ENCODE measurements at places on chromosomes 13 and 19.

GRCh38 chr13:25329706-25330105, 28.3 kb downstream of the NUP58 start:
- DNase-seq, result no peak

- no peak for DNase-seq
These were observed 13.0 kb downstream of the SLC7A10 start for GRCh38 chr19:33212436-33213172.

DNA sequence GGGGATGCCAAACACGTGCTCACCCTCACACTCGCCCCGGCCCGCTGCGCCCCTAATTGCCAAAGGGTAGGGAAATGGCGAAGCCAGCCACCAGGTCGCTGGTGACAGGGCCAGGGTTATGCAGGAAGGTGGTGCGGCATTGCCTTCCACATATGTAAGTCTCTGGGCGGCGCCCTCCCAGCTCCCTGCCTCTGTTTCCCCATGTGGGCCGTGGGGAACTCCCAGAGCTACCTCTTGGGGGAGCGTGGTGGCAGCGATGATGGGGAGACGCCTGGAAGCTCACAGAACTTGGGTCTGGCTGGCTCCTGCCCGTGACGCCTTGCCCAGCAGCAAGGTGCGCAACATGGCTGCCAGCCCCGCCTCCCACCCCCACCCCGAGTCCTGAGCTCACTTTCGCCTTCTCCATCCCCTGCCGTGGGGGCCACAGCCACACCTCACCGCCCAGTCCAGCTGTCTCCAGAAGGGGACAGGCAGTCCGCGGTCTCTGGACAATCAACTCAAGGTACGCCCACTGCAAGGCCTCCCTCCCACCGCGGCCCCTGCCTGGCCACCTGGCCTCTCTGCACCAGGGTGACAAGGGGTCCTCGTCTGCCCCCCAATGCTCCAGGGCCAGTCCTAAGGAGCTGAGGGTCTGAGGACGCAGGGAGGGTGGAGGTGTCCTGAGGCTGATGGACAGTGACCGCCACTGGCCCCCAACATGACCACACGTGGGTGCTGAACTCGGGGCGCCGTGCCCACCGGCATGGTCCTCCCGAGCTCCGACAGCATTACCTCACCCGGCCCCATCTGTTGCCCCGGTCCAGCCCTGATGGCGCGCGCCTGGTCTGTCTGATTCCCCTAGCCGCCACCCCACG, 6.6 kb downstream of the C19orf25 start:
- no peak for DNase-seq

- DNase-seq, result no peak
These were observed 14.0 kb downstream of the LRRC4B start for GRCh38 chr19:50554212-50554611.

DNA sequence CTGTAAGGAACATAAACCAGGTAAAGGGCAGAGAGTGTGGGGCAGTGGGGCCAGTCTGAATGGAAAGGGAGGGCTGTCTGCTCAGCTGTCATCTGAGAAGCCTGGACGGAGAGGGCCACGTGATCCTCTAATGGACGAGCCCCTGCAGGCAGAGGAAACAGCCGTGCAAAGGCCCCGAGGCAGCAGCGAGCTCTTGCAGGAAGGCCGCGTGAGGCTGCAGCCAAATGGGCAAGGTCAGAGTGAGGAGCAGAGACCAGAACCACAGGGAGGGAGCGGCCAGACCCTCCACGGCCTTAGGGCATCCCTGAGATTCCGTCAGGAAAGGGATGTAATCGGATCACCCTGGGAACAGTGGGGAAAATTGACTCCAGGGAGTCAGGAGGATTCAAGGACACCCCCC, 4.4 kb downstream of the LILRB4 start:
- DNase-seq, result no peak

DNA sequence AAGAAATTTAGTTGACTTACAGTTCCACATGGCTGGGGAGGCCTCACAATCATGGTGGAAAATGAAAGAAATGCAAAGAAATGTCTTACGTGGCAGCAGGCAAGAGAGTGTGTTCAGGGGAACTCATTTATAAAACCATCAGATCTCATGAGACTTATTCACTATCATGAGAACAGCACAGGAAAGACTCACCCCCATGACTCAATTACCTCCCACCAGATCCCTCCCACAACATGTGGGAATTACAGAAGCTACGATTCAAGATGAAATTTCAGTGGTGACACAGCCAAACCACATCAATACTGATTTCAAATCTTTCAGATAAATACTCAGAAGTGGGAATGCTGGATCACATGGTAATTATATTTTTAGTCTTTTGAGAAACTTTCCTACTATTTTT, 1357.9 kb downstream of the SLITRK5 start:
- no peak for DNase-seq

DNA sequence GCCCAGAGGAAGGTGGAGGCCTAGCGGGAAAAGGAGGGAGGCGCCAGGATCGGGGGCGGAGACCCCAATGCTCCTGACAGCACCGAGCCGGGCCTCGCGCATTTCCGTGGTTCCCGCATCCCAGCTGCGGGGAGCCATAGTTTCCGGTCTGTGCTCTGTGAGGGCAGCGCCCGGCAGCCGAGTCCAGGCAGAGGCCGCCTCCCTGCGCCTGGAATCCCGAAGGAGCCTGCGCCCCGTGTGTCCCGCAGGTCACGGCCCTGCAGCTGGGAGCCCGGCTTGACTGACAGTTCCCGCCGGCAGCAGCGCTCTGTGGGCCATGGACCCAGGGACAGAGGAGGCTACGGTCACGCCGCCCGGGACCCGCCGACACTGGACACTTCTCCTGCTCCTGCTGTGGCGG, 74.6 kb upstream of the C13orf46 start:
- DNase-seq, result no peak

- DNase-seq, result no peak
These were observed 15.4 kb downstream of the COMP start for GRCh38 chr19:18775586-18776287.

GRCh38 chr19:12485052-12485416, 418 bp upstream of the ZNF709 start:
- DNase-seq, result peak; percentile 17

DNA sequence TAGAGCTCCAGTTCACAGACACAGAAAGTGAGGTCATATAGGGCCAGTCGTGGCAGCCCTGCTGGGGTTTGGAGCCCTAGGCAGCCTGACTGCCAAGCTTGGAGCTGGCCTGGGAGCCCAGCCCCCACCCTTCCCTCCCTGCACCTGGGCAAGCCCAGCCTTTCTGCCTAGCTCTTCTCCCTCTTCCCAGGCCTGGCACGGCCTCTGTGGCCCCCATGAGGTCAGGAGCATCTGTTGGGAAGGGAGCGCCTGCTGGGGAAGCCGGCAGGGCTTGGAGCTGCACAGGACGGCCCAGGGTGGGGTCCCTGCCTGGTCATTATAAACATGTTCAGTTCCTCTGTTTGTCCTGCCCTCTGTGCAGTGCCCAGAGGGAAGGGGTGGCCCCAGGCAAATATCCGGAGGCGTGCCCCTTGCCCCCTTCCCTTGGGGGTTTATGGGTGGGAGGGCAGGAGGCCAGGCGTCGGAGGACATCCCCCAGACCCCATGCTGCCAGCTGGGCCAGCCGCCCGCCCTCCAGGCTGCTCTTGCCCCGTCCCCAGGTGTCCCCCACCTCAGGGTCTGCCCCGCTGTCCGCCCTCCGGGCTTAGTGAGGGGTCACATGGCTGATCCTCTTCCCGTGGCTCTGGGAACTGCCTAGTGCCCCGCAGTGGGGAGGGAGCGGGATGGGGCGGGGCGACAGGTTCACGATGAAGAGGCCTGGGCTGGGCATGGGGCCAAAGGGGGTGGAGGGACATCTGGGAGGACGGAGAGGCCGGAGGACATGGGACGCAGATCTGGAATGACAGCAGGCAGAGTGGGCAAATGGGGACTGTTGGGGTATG, 30.0 kb upstream of the NCCRP1 start:
- DNase-seq, result peak; percentile 97

GRCh38 chr13:22090106-22090505, 419.2 kb downstream of the FGF9 start:
- DNase-seq, result no peak

DNA sequence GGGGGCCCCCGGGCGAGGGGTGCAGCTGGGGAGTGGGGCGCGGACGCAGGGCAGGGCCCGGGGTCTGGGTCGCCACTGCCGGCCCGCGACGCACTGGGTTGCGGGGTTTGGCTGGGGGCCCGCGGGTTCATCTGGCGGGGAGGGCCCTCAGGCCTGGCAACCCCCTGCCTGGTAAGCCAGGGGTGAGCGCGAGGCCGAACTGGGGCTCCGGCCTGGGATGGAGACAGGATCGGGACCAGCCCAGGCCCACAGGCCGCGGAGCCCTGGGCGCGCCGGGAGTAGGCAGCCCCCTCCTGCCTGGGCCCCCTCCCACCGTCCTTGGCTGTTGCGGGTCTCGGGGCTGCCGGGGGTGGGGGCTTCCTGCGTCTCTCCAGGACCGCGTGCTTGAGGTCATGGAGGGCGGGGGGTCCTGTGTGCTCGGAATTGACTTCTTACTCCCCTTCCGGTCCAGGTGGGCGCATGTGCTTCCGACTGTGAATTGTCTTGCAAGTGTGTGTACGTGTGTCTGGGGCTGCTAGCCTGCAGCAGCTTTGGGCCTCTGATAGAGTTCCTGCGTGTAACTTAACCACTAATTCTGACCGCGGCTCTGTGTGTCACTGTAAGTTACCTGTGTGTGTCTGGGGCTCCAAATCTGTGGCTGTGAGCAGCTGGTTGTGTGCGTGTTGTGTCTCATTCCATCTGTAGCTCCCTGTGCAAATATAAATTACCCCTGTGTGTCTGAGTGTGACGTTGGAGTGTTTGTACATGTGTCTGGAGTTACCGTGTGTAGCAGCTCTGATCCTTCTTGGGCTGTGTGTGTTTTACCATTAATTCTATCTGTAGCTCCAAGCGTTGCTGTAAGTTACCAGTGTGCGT, 751 bp downstream of the GRAMD1A start:
- DNase-seq, result no peak

DNA sequence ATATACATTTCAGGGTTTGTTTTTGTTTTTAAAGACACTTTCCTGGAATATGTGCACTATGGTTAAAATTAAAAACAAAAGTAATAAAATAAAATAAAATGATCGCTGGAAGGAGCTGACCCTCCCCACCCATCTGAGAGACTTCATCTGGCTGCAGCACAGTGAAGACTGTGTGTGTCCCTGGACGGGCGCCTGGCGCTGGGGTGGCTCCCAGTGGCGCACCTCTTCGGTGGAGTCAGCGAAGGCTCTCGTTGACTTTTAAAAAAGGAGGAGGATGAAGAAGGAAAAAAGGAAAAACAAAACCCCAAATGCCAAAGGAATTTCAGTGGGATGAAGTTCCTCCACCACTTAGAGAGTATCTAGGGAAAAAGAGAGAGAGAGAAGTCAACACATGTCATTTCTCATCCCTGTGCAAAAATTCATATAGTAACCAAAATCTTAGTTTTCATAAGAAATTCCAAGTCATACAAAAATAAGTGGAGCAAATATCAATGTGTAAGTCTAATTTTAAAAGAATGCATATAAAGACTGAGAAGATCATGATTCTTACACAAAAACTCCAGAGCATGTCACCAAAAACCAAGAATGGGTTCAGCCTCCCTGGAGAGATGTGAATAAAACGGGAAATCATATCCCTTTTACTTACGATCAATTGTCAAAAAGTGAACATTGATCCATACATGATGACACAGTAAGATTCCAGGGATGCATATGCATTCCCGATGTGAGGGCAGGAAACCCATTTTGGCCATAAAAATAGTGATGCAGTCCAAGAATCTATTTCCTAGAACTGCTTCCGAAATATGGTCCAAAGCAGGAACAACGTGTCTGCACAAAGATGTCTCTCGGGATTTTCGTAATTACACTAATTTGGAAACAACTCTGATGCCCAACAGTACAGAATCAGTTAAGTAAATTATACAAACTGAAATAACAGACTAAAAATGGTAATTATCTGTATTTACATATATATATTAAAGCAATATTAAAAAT, 123.8 kb downstream of the STK24 start:
- DNase-seq, result no peak

DNA sequence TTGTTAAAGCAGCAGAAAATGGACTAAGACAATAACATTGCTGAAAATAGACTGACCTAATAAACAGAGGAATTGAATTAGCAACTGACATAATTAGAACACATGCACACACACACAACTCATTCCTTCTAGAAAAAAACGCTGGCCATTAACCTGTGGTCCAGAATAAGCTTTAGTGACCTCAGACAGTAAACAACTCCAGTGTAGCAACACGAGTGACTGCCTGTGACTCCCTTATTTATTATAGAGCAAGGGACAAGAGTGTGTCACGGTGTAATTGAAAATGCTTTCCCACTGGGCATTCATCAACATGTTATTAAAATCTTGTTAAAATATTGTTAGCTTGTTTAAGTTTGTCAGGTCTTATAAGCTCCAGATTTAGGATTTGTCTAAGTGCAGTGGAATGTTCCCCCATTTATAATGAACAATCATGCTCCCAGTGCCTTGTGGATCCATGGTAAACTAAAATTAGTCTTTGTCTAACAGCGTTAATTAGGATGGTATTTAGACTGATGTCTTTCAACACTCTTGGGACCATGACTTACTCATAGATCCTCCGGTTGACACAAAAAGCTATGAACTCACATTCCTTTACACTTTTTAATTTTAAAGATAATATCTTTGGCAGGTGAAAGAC, 111.7 kb upstream of the IRS2 start:
- DNase-seq, result no peak

- peak; percentile 49 for DNase-seq
These were observed 379.3 kb upstream of the SGCG start for GRCh38 chr13:22801402-22802003.

DNA sequence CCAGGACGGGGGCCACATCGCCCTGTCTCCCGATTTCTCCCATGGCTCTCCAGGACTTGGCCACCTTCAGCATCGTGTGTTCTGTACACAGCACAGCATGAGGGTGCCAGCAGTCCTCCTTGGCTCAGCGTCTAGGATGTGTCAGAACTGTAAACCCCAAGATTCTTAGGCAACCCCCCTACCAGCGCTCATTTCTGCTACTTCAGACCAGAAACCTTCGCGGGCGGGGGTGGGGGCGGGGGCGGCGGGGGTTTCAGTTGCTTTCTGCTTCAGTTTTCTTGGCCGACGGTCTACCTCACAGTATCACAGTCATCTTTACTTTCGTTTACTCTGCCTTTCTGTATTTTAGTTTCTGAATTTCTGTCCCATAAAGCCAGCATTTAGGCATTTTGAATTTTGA, 82.4 kb downstream of the GGACT start:
- no peak for DNase-seq

DNA sequence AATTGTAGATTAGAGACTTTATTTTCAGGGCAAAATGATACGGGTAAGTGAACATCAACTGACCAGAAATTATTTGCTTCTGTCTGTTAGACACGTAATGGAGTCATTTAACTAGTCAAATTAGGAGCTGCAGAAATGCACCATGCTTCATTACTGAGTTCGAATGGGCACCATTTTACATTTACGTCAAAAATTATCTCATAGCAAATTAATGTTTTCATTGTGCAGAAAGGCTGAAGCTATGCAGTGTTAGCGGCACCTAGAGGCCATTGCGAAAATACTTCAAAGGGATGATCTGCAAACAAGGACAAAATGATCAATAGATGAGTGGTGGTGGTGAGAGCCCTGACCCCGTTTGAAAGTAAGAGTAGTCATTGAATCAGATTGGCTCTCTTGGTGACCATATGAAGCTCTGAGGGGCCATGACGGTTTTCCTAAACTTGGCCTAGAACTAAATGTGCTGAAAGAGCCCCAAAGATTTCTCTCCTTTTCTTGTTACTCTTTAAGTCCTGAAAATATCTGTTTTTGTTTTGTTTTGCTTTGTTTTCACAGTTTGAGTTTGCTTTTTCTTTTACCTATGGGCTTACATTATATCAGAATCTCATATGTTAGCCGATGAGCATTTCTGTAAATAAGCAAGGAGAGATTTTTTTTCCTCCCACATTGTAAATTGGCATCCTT, 277.9 kb downstream of the ZNF536 start:
- DNase-seq, result peak; percentile 74

All from HT-29 (cell line).